ENCODE measurements at places on chromosomes 5 and 9. TPM values are rescaled to one million over a fixed set of nuclear protein-coding genes. Genes with fewer than 3 reads are reported as not detected.

The UNC13B gene
- total RNA-seq, result 8.6 TPM

The NR2F1 gene
- total RNA-seq, result 6.4 TPM

The SARDH gene
- total RNA-seq, result not detected

The BTNL8 gene
- not detected for total RNA-seq

The NFIB gene
- 10.1 TPM for total RNA-seq

The FRRS1L gene
- total RNA-seq, result 0.19 TPM

The ANKRD34B gene
- total RNA-seq, result not detected

The GHR gene
- total RNA-seq, result 0.03 TPM

The ZNF608 gene
- 1.3 TPM for total RNA-seq

The PRRT1B gene
- total RNA-seq, result not detected

The ARHGEF28 gene
- 12.2 TPM for total RNA-seq

The PDZD2 gene
- 0.23 TPM for total RNA-seq

The C5orf22 gene
- total RNA-seq, result 12.2 TPM

The CYLC2 gene
- total RNA-seq, result not detected

The DMRT2 gene
- total RNA-seq, result 0.13 TPM

The LHX2 gene
- 3.9 TPM for total RNA-seq

The PGM5 gene
- not detected for total RNA-seq

The MCC gene
- 0.19 TPM for total RNA-seq

The GDA gene
- total RNA-seq, result 1.2 TPM

The FBP2 gene
- total RNA-seq, result not detected

The LIFR gene
- total RNA-seq, result 4.3 TPM

The SOX30 gene
- not detected for total RNA-seq

The PDE6A gene
- total RNA-seq, result 0.25 TPM

The ARID3C gene
- not detected for total RNA-seq

The CARTPT gene
- not detected for total RNA-seq

The FPGS gene
- total RNA-seq, result 50.6 TPM

The PRSS3 gene
- 18.7 TPM for total RNA-seq

The CAMK4 gene
- 0.01 TPM for total RNA-seq

The IL4 gene
- total RNA-seq, result not detected
